ENCODE measurements at places on chromosomes 1 and 21. TPM values are rescaled to one million over a fixed set of nuclear protein-coding genes. Genes with fewer than 3 reads are reported as not detected.

ADAMTS4 gene
- 15.3 TPM for total RNA-seq

CRYZL1 gene
- total RNA-seq, result 34.2 TPM

LMNA gene
- total RNA-seq, result 611 TPM

ATP6V1G3 gene
- total RNA-seq, result not detected

UQCRHL gene
- total RNA-seq, result 1.4 TPM

KANK4 gene
- total RNA-seq, result 0.57 TPM

EVA1C gene
- 57.4 TPM for total RNA-seq

RSPO1 gene
- total RNA-seq, result 1.1 TPM

MARK1 gene
- total RNA-seq, result 5.3 TPM

NPHS2 gene
- total RNA-seq, result not detected

CRB1 gene
- total RNA-seq, result not detected

SLC5A9 gene
- 3.5 TPM for total RNA-seq

KCND3 gene
- total RNA-seq, result 20.4 TPM

DBT gene
- total RNA-seq, result 8.3 TPM

DNA sequence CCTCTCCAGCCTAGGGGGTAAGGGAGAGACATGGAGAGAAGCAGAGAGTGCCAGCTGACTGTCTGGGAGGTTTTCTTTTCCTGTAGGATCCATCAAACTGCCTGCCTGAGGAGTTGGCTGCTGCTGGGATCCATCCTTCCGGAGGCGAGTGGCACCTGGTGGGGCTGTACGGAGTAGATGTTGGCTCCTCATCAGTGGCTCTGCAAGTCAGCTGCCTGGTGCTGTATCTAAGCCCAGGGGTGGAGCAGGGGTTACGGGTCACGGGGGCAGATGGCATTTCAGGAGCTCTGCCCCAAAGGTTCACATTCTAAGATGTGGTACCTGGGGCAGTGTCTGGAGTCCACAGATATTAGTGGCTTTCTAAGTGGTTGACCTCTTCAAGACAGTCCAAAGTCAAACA lies 128.0 kb downstream of the ACTL8 start:
- DNase-seq, result no peak

DNA sequence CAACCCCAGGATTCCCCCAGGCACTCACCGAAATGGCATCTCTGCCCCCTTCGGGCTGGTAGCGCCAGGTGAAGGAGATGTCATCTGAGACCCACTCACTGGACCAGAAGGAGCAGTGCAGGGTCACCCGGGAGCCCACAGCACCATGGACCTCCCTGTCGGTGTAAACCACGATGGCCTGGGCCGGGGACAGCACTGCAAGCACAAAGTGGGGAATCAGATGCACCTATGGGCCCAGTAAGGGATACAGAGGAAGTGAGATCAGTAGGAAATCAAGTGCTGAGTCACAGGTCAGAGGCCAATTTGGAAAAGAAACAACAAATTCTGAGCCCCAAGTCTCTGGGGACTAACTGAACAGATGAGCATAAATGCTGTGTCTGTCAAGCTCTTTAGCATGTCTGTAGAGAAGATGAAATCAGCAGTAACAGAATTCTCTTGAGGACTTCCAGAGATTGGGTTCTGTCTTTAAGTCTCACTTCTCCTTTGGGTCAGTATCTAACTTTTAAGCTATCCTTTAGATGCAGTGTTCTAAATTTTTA lies 2.5 kb downstream of the MPZ start:
- no peak for DNase-seq

DNA sequence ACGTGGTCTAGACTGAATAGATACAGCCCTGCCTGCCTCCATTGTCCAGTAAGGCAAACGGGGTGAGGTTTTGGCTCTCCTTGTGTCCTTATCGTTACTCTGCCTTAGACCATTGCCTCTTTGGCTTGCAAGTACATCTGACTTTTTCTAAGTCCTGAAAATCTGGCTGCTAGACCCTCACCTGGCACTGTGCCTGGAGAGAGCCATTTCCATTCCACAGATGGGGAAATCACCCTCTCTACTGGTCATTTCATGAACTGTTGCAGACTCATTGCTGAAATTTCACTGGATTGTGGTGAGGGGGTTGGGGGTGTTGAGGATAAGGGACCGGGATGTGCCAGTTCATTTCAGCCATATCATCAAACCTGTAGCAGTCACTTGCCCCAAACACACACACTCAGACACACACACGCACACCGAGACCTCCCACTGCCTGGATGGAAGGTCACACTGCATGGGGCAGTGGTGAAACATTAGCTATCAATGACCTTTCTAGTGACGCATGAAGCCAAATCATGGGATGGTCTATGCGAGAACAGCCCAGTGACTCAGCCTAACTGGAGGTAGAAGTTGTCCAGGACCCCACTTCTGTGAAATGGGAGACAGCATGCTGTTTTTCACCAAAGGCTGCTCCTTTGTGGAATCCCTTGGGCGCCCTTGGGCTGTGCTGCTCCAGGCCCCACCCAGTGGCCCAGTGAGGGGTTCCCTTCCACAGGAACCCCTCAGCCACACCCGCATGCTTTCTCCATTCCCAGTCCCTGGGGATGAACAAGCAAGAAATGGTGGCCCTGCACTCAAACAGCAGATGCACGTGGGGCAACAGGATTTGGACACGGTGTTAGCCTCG lies 34.9 kb upstream of the VASH2 start:
- no peak for DNase-seq

DNA sequence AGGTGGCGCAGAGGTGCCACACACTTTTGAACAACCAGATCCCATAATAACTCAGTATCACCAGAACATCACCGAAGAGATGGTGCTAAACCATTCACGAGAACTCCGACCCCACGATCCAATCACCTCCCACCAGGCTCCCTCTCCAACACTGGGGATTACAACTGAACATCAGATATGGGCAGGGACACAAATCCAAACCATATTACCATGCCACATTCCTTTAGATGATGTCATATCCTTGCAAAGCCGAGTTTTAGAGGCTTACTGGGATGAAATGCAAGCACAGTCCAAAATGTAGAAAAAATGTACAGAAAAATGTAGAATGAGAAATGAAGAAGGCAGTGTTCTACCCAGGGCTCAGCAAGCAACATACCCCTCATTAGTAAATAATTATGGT lies 64.7 kb downstream of the SGIP1 start:
- DNase-seq, result no peak

DNA sequence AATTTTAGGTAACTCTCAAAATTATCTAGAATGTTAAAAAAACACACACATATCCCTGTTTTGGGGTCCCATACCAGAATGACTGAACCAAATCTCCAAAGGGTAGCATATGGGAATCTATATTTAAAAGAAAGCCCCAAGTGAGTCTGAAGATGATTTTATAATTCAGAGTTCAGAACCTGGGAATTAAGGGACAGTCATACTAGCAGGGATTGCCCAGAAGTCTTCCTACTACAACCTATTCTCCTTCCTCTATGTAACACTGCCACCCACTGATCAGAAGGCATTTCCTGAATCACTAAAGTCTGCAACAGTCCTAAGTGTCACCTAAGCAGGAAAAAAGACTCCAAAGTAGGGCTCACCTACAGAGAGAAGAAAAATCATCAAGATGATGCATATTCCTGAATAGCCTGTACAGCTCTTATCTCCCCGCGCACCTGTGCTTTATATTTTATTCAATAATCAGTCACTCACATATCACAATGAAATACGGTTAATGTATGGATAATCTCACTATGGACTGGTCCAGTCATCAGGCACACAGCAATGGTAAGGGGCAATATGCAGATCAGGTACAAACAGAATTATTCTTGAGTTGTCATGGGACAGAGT lies 4.9 kb downstream of the RGS1 start:
- DNase-seq, result no peak

DNA sequence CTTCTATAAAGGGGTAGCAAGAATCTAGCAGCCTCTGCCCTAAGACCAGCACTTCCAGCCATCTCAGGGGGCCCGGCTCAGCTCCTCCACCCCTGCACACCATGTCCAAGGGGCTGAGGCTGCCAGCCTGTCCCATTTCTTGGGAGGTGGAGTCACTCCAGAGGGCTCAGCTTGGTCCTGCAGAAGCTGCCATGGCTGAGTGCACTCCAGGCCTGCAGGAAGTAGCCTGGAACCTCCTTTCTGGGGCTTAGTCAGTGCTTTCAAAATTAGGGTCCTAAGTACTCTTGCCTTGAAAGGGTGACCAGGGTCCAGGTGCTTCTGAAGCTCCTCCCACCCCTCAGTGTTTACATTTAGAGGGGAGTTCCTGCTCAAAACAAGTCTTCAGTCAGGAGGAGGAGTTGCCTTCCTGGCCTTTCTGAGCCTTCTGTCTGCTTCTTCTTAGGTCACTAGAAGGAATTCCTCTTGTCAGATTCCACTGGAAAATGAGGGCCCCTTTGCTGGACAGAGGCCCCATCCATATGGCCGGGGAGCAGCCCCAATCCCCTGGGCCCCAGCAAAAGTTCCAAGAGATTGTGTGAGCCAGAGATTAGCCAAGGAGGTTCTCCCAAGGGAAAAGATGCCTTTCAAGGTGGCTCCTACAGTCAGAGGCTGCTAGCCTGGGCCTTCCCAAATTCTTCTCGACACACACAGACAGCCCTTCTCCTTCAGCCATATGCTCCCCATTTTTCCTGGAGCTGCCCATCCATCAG lies 128.1 kb upstream of the VAMP3 start:
- no peak for DNase-seq

DNA sequence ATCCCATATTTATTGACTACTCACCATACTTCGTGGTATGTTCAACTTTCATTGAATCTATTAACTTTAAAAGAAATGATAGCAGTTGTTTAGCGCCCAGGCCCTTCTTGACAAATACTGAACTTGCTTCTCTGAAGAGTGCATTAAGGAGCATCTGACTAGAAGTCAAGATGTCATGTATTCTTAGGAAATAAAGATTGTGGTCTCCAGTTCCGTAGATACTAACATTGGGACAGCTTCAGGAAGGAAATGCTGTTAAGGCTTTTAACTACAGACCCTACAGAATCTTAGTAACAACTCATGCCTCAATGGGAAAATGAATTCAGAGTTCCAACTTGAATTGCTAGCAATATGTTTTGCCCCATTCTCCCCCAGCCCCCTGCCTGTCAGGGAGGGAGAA lies 14.8 kb downstream of the LYST start:
- no peak for DNase-seq

GRCh38 chr1:92043621-92044020 lies 13.8 kb downstream of the EPHX4 start:
- no peak for DNase-seq

DNA sequence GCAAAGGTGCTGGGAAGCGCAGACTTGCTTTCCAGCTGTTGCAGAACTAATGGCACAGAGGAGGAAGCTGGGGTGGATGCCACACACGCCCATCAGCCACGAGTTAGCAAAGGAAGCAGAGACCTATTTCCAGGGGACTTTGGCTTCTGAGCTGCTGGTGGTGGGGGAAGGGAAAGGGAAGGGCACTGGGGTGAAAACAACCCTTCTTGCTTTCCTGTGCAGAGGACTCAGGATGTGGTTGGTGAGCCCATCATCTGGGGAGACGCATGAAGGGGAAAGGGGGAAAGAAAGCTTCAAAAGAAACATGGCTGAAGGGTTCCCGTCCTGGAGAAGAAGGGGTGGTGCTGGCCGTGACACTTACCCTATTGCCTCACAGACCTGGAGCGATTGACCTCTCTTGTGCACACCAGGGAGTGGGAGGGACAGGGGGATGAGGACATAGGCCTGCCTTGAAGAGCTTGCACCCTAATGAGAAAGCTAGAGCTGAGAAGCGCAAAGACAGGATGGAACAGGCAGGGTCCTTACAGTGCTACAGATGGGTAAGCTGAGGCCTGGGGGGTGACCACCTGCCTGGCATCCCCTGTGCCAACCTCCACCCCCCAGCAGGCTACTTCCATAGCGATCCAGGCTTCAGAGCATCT lies 140.8 kb upstream of the RAB4A start:
- DNase-seq, result peak; percentile 86

DNA sequence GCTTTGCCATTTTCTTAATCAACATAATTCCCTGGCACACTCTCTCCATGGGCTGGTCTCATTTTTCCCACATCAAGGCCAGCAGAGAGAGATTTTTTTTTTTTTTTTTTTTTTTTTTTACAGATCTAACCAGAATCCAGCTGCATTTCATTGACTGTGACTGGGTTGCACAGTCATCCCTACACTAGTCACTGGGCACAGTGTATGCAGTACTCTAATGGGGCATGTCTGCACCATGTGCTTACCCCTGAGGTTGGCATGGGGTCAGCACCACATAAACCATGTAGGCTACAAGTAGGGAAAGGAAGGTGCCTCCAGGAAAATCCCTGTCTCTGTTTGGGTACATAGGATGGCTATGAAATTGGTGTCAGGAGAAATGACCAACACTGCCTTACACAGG lies 64.1 kb upstream of the LRP8 start:
- DNase-seq, result no peak

DNA sequence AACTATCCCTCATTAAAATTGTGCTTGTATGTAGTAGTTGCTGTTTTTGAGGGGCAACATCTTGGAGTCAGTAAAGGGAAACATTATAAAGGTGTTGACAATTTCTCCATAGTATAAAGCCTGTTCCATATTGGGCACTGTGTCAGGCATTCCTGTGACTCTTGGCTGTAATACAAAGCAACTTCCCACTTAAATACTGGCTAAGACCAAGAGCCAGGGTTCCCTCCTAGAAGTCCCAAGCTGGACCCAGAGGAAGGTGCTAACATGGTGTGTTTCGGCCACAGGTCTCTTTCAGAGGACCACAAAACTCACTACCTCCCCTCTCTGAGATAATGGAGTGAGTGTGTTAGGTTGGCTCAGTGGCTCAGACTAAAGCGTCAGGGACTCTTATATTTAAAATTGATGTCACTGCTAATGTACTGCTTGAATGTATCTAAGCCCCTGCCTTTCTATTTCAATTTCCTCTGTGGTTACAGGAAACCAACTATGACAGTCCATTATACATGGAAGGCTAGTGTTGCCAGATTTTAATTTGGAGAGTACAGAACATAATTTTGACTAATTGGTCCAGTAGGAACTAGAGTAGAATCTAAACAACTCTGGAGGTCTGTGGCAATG lies 74.7 kb upstream of the RGL1 start:
- no peak for DNase-seq

DNA sequence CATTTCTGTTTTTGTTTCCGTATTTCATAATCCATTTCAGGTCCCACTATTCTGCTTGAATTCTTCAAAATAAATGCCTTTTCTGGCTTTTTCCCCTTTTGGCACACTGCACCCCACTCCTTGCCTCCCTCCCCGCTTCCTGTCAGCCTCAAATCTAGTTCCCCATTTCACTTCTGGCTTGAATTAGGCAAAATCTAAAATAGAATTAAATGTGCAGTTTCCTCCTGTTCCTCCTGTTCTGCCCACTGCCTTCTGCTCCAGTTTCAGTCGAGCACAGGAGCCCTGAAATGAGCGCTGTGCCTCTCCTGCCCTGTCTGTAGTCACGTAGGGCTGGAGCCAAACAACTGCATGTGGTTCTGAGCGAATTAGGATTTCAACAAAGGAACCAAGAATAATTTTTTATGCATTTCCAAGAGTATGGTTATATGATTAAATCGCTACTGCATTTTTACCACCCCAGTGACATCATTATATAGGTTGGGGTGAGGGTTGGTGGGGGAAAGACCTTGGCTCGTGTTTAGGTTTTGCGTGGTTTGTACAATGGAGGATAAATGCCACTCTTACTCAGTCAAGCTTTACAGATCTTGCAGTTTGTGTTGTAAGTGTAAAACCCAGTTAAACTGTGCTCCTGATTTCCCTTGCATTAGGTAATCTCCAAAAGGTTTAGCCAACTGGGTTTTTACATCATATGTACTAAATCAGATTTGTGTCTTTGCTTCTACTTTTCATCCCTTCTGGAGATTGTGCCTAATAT lies 114.9 kb downstream of the VPS13D start:
- peak; percentile 31 for DNase-seq

- DNase-seq, result no peak
Measured at GRCh38 chr1:29523576-29523975, 287.3 kb downstream of the PTPRU start.

- DNase-seq, result peak; percentile 27
Measured at GRCh38 chr1:42456754-42457089, 379 bp downstream of the PPCS start.

GRCh38 chr1:52554756-52555155 lies 1.9 kb upstream of the TUT4 start:
- no peak for DNase-seq

All from lower leg skin (tissue), 4 donors.